SHP77 (cell line): ENCODE measurements at places on chromosomes 1 and 21.

GRCh38 chr1:231678011-231678432 lies 51.4 kb downstream of the DISC1 start:
- no peak for DNase-seq

- no peak for DNase-seq
Measured at GRCh38 chr21:45380566-45380965, 24.4 kb upstream of the COL18A1 start.

- no peak for DNase-seq
Measured at GRCh38 chr1:180040034-180040433, 85.4 kb downstream of the CEP350 start.

GRCh38 chr1:29004288-29004687 lies 89.9 kb downstream of the EPB41 start:
- DNase-seq, result no peak

- no peak for DNase-seq
Measured at GRCh38 chr1:92913093-92913819, 48.0 kb downstream of the DIPK1A start.

DNA sequence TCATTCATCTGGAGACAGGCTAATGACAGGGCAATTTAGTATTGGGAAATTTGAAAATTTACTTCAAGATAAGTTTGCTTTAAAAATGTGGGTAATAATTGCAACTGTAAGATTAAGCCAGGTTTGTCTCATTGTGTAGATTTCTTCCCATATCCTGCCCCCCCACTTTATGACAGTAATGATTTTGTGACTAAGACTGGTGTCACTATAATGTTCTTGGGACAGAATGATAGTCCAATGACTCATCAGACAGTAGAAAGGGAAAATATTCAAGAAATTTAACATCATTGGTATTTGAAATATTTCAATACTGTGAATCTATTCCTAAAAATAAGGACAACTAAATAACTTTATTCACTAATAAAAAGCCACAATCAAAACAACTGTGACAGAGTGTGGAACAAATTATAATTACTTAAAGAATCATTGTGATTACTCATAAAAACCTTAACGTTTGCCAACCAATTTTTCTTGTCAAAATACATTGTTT lies 36.7 kb downstream of the FH start:
- DNase-seq, result no peak

- DNase-seq, result no peak
Measured at GRCh38 chr1:167118188-167118587, 24.3 kb downstream of the STYXL2 start.

- DNase-seq, result no peak
Measured at GRCh38 chr21:15742052-15742670, 12.4 kb downstream of the USP25 start.
